ENCODE measurements at places on chromosomes 2 and 18.

DNA sequence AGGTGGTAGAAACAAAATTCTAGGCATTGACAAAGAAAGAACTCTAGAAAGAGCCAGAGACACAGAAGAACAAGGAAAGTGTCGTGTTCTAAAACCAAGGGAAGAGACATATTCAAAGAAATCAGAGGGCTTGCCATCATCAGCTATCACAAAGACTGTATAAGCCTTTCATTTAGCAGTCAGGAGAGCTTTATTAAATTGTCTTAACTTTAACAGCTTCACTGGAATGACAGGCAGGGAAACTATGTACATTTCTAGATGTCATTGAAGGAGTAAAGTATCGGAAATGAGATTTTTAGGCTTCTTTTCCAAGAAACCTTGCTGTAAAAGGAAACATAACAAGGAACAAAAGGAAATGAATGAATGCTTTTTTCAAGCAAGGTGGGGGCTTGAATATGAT, 15.8 kb downstream of the KYNU start:
- DNase-seq: no peak

DNA sequence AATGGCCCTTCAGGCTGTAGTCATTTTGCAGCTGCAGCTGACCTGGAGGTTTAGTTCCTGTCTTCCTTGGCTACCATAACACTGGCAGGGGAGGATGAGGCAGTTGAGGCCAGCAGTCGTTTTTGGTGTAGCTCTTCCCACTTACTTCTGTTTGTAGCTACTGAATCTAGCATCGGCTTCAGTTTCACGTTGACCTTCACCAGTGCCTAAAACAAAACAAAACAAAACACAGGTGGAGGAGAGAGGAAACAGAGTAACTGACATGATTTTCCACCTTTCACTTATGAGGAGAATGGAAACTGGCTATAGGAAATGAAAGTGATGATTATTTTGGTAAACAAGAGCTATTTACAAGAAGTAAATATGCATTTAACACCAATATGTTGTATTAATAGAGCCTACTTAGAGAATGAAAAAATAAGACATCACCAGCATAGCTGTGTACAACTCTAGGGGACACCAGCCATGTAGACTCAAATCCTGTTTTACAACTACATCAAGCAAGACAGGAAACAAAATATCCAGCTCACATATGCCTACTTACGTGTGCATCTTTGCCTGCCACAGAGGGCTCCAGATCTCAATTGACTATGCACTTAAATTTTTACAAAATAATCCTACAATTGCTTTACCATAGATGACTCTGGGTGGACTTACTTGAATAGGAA, 236.9 kb downstream of the AGPS start:
- no peak for DNase-seq

- DNase-seq: no peak
Observed at GRCh38 chr18:62848946-62849345, 133.6 kb downstream of the PHLPP1 start.

DNA sequence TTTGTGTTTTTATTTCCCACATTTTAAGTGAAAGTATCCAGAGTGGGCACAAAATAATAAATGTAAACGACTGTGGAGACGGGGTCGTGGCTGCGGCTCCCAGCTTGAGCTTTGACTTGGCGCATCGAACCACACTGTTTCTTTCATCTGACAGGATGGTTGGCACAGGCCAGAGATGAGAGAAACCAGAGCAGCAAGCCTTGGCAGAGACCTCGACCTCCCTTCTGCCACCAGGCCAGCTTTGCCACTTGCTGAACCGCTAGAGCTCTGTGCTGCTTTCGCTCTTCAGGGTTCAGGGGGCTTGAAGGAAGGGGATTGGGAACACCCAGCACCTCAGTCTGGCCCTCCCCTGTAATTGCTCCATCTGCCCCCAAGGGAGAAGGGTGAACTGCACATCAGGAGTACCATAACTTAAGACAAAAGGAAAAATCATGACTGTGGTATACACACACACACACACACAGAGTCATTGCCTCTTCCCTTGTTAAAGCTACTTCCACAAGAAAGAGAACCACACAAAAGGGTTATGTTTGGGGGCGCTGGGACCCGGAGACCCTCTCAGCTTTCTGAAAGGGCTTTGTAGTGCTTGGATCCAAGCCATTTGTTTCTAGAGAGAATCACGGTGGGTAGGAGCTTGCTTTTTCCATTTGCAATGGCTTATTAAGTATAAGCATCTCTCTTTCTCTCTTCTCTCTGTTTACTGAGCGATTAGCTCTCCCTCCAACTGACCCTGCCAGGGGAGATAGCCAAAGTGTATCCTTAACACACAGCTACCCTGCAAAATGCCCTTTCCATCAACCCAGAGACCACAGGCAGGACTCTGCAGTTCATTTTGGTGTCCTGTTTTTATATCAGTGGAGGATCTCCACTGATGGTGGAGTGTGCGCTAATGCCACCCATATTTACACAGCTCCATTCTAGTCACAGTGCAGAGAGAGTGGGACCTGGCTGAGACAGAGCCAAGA, 23.0 kb downstream of the POU3F3 start:
- no peak for DNase-seq

DNA sequence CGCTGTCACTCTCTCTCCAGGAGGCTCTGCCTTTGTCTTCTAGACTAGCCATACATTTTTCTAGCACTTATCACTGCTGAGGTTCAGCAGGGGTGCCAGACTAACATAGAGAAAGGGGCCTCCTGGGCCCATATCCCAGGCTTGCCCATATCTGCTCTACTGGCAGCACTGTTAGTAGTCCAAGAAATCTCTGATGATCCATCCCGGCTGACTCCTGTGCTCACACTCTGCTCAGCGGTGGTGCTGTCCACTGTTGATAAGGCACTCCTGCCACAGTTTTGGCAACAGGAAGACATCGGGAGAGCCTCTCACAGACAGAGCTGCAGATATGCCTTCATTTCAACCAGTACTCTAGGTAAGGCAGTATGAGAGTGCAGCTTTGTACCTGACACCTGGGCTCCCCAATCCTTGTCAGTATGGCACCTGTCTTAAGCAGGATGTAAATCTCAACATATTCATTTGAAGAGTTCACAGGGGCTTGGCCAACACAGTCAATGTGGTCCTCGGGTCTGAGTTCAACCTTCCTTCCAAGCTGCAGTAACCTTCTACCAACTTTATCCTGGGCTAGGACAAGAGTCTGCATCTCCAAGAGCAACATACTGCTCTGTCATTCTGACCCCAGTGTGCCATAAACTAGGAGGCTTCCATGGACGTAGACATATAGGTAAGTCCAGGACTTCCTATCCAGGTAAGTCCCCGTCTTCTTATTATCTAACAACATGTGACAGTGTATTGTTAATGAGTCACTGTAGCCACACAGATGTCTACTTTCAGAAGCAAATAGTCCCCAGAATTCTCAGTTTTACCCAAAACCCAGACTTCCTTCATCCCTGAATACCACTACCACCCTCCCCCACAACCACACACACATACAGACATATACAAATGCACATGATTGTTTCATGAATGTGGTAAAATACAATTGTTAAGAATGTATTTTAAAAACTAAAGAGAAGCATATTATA, 16.2 kb downstream of the KLF7 start:
- DNase-seq: no peak

- no peak for DNase-seq
Observed at GRCh38 chr2:25981596-25982272, 563 bp downstream of the KIF3C start.

- DNase-seq: no peak
Observed at GRCh38 chr18:43271593-43272432, 5.5 kb downstream of the SYT4 start.

GRCh38 chr18:21203126-21203525, 38.9 kb upstream of the GREB1L start:
- DNase-seq: no peak

GRCh38 chr2:133948610-133949290, 305.1 kb upstream of the MGAT5 start:
- no peak for DNase-seq

- no peak for DNase-seq
Observed at GRCh38 chr18:32418148-32418547, 52.5 kb downstream of the GAREM1 start.

DNA sequence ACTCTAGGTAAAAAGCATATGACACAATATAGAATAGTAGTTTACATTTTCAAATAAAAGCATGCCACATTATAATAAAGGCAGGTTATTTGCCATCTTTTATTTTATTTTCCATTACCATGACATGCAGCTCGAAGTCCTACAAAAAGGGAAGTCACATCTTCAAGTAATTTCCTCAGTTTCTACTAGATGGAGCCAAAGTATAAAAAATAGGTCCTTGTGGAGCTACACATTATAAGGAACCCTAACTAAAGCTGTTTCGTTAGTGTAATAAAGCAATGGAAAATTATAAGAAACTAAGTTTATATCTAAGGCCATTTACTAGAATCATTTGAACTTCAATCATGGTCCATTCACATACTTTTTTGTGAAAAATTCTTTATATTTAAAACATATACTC, 674.5 kb downstream of the KCNJ3 start:
- DNase-seq: no peak

GRCh38 chr2:221025398-221025797, 546.7 kb downstream of the EPHA4 start:
- no peak for DNase-seq

DNA sequence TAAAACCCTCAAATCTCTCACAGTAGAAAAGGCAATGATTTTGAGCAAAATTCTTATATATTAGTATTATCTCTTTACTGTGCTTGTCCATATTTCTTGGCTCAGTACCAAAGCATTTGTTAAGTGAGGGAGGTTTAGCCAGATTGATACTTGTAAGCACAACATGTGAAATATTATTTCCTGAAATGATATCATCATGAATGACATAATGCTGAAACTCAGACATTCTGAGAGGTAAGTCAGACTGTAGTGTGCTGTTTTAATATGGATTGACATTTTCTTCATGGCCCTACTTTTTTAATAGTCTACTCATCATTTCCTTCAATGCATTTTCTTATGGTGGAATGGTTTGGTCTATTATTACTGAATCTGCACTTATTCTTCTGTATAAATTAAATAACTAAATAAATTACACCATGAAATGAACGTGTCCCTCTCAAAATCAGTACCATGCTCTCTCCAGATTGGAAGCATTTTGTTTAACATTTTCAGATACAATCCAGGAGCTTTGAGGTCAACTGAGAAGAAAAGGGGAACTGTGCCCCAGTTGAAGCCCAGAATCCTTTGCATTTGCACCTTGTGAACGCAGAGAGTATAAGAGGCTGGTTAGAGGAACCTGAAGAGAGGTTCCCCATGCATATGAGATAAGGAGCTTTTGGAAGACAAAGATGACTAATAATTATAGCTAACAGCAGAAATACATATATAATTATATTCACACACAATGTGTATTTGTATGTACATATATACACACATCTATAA, 50.1 kb upstream of the CRACDL start:
- DNase-seq: no peak

DNA sequence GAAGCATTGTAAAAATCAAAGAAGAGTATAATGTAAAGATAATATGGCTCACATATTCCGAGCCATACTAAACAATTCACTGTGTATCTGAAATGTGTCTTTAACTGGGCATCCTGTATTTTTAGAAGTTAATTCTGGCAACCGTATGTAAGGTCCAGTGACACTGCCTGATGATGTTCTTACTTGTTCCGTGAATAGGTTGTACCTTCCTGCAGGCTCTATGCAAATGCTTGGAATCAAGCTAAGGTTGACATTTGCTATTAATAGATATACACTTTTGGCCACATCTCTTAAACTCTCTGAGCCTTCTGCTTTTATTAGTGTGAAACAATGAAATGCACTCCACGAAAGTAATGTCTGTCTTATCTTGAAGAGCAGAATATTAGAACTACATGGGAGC, 534.6 kb downstream of the CCDC85A start:
- no peak for DNase-seq

DNA sequence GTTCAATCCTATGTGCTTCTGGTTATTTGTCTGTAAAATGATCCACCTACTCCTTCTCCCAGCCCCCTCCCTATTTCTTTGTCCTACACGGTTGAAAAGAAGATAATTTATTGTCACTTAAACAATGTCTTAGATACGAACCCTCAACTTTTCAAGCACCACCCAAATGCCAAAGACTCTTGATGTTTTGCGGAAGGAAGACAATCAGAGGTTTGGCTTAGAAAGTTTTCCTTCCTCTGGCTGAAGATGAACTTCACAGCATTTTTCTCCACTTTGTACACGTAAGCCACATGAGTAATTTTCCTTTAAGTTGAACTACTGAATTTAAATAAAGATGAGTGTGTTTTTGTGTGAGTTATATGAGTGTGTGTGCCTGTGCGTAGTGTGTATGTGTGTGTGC, 25.5 kb upstream of the SLC8A1 start:
- no peak for DNase-seq

DNA sequence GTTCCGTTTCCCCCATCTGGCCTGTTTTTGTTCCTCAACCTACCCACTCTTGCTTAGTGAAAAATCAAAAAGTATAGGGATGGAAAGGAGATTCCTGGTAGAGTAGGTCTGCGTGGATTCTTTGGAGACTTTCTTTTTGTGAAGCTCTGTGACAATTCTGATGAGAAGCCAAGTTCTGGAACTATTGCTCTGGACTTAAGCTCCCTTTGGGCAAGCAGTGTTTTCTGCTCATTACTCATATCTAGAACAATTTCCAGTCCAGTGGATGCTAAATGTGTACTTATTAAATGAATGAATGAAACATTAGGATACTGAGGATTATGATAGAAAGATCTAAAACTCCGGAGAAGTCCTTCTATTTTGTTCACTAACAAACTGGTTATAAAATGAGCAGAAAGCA, 76.5 kb downstream of the SOCS6 start:
- no peak for DNase-seq

DNA sequence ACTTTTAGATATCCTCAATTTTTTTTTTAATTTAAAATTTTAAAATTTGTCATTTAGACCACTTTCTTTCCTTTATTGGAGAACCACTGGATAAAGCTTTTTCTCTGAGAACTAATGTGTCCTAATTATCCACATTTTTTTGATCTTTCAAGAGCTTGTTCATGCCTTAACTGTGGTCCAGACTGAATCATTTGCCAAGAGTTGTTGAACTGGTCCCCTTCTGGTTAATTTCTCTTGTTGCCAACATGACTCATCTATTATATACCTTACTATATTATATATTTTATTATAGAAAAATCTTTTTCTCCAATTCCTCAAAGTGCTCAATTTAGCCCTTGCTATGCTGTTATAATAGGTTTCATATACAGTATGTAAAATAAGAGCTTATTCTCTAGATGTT, 53.1 kb upstream of the TMEM87B start:
- no peak for DNase-seq

- no peak for DNase-seq
Observed at GRCh38 chr18:77208964-77209363, 40.7 kb upstream of the GALR1 start.

DNA sequence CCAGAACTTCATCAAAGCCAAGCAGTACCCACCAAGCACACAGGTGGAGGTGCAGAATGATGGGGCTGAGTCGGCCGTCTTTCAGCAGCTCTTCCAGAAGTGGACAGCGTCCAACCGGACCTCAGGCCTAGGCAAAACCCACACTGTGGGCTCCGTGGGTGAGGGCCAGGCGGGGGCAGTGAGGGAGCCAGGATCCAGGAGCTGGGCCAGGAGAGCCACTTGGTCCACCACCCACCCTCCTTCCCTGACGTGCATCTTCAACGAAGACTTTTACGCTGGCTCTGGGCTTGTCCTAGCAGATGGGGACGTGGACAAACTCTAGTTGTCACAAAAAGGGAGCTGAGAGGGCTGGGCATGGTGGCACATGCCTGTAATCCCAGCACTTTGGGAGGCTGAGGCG, 11.8 kb downstream of the VIL1 start:
- DNase-seq: no peak

- no peak for DNase-seq
Observed at GRCh38 chr2:2243666-2244065, 87.4 kb downstream of the MYT1L start.

All from NCI-H1048 (cell line).